ENCODE measurements at places on chromosomes 6 and 20. TPM values are rescaled to one million over a fixed set of nuclear protein-coding genes. Genes with fewer than 3 reads are reported as not detected.

- H3K4me3 ChIP-seq = peak overlapping the region; percentile 86
- H3K27ac ChIP-seq = peak overlapping the region; percentile 43
- DNase-seq = no peak
- H3K36me3 ChIP-seq = peaks cover 13% of the 10 kb centered on the region
These were observed 1.7 kb downstream of the NECAB3 start for GRCh38 chr20:33672426-33673113.

DNA sequence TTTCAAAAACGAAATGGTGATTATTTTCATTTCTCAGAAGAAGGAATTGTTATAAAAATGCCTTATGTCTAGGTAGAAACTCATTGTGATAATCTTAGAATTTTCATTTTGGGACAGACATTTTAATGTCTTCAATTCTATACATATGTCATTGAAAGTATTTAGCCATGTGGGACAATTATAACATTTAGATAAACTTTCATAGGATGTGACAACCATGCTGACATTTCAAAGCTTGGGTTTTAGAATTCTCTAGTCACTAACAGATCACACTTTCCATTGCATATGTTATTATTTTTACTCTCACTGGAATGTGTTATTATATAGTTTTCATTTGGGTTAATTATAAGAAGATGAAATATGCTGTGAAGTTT is 4.9 kb downstream of the TAGAP start:
- peaks cover 14% of the 10 kb centered on the region for H3K4me1 ChIP-seq
- DNase-seq = no peak
- no peak overlapping the region for H3K27ac ChIP-seq
- H3K36me3 ChIP-seq = no peaks in the 10 kb centered on the region
- H3K4me3 ChIP-seq = no peak overlapping the region

- H3K36me3 ChIP-seq = no peaks in the 10 kb centered on the region
- peaks cover 28% of the 10 kb centered on the region for H3K4me1 ChIP-seq
- H3K4me3 ChIP-seq = peak overlapping the region; percentile 93
- H3K27me3 ChIP-seq = peaks cover 11% of the 10 kb centered on the region
- no peak for DNase-seq
These were observed 1.8 kb downstream of the NFKBIE start for GRCh38 chr6:44263354-44264100.

DNA sequence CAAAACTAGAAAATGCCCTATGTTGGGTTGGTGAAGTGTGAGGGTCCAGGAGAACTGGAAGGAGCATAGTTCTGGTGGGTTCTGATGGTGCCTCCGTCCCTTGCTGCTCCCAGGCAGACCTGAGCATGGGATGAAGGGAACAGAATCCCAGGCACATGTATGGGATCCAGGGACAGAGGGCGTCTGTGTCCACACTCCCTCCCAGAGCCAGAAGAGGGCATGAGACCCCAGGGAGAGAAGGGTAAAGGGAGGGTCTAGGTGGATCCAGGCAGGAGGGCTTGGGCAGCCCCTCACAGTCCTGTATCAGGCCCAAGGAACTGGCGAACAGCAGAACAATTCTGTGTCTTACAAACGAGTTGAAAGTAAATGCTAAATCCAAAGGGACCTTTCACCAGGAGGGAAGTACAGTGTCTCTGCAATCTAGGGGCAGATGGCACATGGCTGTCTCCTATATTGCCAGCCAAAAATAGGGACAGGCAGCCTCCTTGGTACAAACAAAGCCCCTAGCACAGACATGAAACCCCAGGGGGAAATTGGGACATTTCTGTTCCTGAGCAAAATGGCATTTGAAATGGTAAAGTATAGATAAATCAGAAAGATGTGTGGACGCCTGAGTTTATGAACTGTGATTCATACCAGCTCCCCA is 2.5 kb upstream of the BPIFA1 start:
- no peak for DNase-seq
- peaks cover 64% of the 10 kb centered on the region for H3K27me3 ChIP-seq
- no peak overlapping the region for H3K27ac ChIP-seq
- H3K4me1 ChIP-seq = no peaks in the 10 kb centered on the region
- no peak overlapping the region for H3K4me3 ChIP-seq

The THBD gene
- 1.5 TPM for total RNA-seq

GRCh38 chr6:7202950-7203349 is 95.2 kb downstream of the RREB1 start:
- H3K27me3 ChIP-seq = no peaks in the 10 kb centered on the region
- peak overlapping the region; percentile 10 for H3K4me3 ChIP-seq
- peak overlapping the region; percentile 95 for H3K27ac ChIP-seq
- peaks cover 35% of the 10 kb centered on the region for H3K36me3 ChIP-seq
- DNase-seq = no peak
- peaks cover 21% of the 10 kb centered on the region for H3K4me1 ChIP-seq

The SLC17A3 gene
- total RNA-seq = not detected

DNA sequence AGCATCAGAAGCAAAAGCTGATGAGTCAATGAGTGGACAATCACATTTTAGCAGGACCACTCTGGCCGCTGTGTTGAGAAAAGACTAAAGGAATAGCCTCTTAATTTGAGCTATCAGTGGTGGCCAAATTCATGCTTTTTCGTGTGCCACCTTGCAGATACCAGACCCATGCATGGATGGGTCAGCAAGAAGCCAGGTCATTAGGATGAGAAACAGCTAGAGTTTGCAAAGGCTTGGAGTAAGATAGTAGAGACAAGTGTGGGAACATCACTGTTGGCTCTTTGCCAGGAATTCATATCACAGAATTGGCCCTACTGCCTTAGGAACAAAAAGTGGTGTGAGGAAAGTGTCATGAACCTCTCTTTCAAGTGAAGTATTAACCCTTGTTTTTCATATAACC is 25.5 kb downstream of the MRAP2 start:
- no peak overlapping the region for H3K4me3 ChIP-seq
- no peaks in the 10 kb centered on the region for H3K4me1 ChIP-seq
- DNase-seq = no peak
- no peak overlapping the region for H3K27ac ChIP-seq
- no peaks in the 10 kb centered on the region for H3K36me3 ChIP-seq
- no peaks in the 10 kb centered on the region for H3K27me3 ChIP-seq

DNA sequence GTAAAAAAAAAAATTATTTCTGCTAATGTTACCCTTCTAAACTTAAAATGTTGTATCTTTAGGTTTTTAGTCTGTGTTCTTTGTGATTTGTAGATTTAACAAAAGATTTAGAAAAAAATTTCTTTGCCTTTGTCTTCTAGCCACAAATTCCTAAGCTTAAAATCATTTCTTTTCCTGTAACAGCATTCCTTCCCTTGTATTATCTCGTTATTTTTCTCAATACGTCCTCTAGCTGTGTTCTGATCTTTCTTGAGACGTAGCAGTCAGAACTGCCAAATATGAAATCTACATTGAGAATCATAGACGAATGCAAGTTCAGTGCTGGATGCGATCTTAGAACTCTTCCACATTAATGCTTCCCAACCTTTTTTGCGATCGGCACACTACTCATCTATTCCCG is 283.1 kb downstream of the UTRN start:
- H3K36me3 ChIP-seq = peaks cover 12% of the 10 kb centered on the region
- H3K27me3 ChIP-seq = no peaks in the 10 kb centered on the region
- H3K27ac ChIP-seq = no peak overlapping the region
- no peak for DNase-seq
- H3K4me1 ChIP-seq = no peaks in the 10 kb centered on the region

The DACT2 gene
- 7.6 TPM for total RNA-seq

- H3K4me3 ChIP-seq = no peak overlapping the region
- H3K27ac ChIP-seq = peak overlapping the region; percentile 19
- no peaks in the 10 kb centered on the region for H3K36me3 ChIP-seq
- H3K4me1 ChIP-seq = peaks cover 12% of the 10 kb centered on the region
- no peaks in the 10 kb centered on the region for H3K27me3 ChIP-seq
These were observed 17.4 kb upstream of the PLCB4 start for GRCh38 chr20:9051508-9051907.

The HLA-DMB gene
- 0.43 TPM for total RNA-seq

The LY6G5C gene
- total RNA-seq = 2.0 TPM

DNA sequence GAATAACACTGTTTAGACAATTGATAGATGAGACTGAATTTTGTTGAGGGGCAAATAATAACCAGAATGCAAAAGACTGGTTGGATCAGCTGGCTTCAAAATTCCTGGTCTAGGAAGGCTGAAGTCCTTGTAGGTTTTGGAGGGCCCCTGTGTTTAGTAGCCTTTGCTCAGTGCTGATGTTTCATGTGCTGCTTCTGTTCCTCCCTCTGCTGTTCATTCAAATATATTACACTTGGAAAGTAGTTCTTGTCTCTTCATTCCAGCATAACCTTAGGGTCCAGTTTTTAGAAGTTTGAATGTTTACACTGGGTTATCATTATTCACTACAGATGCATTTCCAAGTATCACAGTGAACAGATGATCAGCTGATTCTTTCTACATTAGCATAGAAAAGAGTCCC is 72.5 kb downstream of the FLRT3 start:
- no peaks in the 10 kb centered on the region for H3K4me1 ChIP-seq
- no peaks in the 10 kb centered on the region for H3K36me3 ChIP-seq
- no peak overlapping the region for H3K4me3 ChIP-seq
- DNase-seq = no peak
- no peak overlapping the region for H3K27ac ChIP-seq

DNA sequence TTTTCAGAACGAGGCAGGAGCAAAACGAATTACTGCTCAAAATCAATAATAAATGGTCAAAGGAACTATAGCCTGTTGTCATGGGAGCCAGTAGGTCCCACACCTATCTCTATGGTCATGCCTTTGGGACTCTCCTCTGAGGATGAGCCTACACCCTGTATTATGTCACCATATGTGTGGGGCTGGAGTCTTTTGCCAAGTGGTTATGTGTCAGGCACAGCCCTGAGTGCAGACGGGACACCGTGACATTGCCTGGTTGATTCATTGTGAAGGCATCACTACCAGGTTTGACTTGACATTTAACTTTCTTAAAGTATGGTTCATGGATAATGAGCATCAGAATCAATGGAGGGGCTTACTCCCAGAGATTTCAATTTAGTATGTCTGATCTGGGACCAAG is 23.6 kb downstream of the BMP6 start:
- no peak overlapping the region for H3K4me3 ChIP-seq
- H3K36me3 ChIP-seq = no peaks in the 10 kb centered on the region
- H3K27me3 ChIP-seq = peaks cover 6% of the 10 kb centered on the region

The TRIM15 gene
- total RNA-seq = 1.4 TPM

GRCh38 chr20:33113387-33113908 is 34.0 kb downstream of the BPIFB4 start:
- H3K27me3 ChIP-seq = no peaks in the 10 kb centered on the region
- no peak overlapping the region for H3K4me3 ChIP-seq
- no peaks in the 10 kb centered on the region for H3K36me3 ChIP-seq
- H3K27ac ChIP-seq = no peak overlapping the region
- DNase-seq = no peak

- no peaks in the 10 kb centered on the region for H3K36me3 ChIP-seq
- peaks cover 4% of the 10 kb centered on the region for H3K4me1 ChIP-seq
- no peaks in the 10 kb centered on the region for H3K27me3 ChIP-seq
- DNase-seq = peak; percentile 34
- no peak overlapping the region for H3K27ac ChIP-seq
These were observed 74.6 kb upstream of the RNF24 start for GRCh38 chr20:4089756-4090487.

- no peaks in the 10 kb centered on the region for H3K36me3 ChIP-seq
- no peak for DNase-seq
- H3K27ac ChIP-seq = no peak overlapping the region
These were observed 319.2 kb upstream of the PLN start for GRCh38 chr6:118228886-118229285.
